ENCODE measurements at places on chromosomes 4 and X. TPM values are rescaled to one million over a fixed set of nuclear protein-coding genes. Genes with fewer than 3 reads are reported as not detected.

Gene ZNF732
- 2.4 TPM for total RNA-seq

Gene TFDP3
- total RNA-seq: not detected

Gene GALNTL6
- 51.1 TPM for total RNA-seq

Gene F8A3
- 2.0 TPM for total RNA-seq

Gene ZDHHC9
- total RNA-seq: 25.0 TPM

Gene ADAMTS3
- 13.8 TPM for total RNA-seq

GRCh38 chrX:85379174-85379907 is at the start of gene POF1B:
Gene POF1B, minus strand, starts transcription at chrX:85379665. Its CDS starts 211 bp downstream, at chrX:85379454.
- DNase-seq: no peak

DNA sequence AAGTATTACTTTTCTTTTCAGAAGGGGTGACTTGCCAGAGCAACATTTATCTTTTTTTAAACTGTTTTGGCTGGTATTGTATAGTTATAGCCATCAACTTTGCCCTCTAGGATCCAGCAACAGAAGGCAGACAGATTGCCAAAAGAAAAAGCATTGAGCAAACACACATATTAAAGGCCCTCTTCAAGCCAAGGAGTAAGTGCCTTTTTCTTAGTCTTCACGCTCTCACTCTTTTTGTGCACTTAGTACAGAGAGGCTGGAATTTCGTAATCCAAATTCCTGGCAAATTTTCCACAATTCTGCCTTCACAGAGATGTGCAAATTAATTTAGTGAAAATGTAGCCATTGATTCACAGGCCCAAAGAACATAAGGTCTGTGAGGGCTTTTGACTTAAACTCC is 253.1 kb upstream of the EDA2R start:
- no peak for DNase-seq

DNA sequence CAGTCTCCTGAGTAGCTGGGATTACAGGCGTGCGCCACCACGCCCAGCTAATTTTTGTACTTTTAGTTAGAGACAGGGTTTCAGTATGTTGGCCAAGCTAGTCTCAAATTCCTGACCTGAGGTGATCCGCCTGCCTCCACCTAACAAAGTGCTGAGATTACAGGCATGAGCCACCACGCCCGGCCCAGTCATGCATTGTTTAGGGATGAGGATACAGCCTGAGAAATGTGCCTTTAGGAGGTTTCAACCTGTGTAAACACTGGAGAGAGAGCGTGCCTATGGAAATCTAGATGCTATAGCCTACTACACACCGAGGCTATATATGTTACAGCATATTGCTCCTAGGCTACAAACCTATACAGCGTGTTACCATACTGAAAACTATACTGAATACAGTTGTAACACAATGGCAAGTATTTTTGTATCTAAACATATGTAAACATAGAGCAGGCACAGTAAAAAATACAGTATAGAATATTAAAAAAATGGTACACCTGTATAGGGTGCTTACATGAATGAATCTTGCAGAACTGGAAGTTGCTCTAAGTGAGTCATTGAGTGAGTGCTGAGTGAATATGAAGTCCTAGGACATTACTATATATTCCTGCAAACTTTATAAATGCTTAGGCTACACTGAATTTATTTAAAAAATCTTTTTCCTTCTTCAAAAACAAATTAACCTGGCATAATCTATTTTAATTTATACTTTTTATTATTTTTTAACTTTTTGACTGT is 588.2 kb upstream of the ADGRL3 start:
- no peak for DNase-seq

DNA sequence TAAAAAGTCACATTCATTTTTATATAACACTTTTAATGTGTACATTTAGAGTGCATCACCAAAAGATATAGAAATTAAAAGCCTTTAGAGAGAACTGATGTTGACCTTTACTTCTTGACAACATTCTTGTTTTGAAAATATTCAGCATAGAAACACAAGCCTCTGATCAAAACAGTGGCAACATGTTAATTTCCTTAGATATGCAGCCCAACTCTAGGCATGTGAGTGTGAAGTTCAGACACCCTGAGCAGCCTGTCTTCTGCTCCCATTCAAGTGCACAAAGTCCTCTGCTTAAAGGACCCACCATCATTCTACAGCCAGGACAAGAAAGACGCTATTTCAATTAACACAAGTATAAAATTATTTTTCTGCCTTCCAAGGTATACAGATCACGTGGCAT is 60.0 kb downstream of the PPP3CA start:
- no peak for DNase-seq

- no peak for DNase-seq
These were observed 133.3 kb downstream of the MAML3 start for GRCh38 chr4:140020457-140021361.

DNA sequence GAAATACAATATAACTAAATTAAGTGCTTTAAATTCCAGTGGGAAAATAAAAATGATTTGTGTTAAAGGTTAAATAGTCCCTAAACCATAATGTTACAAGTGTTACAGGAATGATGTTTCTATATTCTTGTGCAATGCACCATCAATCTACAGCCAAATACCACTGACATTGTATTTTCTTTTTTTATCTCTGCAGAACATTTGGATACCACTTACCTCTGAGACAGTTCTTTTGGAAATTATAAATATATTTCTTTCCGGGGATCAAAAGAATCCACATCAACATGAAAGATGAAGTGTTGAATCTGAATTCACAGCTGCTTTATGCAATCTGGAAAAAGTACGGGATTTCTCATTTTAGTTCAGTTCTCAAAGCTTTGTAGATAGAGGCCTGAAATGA is 518.3 kb upstream of the AGA start:
- DNase-seq: no peak
